ENCODE measurements at places on chromosomes 12 and 14.

GRCh38 chr14:68922201-68922621 is 56.9 kb downstream of the ACTN1 start:
- H3K27me3 ChIP-seq, result no peaks in the 10 kb centered on the region
- peaks cover 4% of the 10 kb centered on the region for H3K4me1 ChIP-seq
- H3K27ac ChIP-seq, result peak overlapping the region; percentile 30
- DNase-seq, result no peak
- no peak overlapping the region for H3K4me3 ChIP-seq
- H3K36me3 ChIP-seq, result peaks cover 96% of the 10 kb centered on the region

DNA sequence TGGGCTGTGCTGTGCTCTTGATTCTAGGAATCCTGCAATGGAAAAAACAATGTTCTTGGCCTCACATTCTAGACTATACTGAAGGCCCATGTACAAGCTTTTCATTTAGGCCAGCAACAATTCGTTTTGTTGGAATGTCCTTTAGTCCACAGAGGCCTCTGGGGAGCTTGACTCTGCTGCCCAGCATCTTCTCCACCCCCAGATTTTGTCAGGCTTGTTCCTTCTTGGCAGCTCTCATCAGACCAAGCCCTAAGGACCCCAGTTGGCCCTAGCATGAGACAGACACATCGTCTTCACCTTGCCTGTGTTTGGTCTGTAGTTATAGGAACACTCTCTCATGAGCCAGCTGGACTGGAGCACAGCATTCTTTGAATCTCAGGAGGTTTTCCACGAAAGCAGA is 300.1 kb downstream of the VRK1 start:
- no peaks in the 10 kb centered on the region for H3K4me1 ChIP-seq
- H3K4me3 ChIP-seq, result no peak overlapping the region
- peaks cover 8% of the 10 kb centered on the region for H3K27me3 ChIP-seq
- H3K27ac ChIP-seq, result no peak overlapping the region
- DNase-seq, result no peak

DNA sequence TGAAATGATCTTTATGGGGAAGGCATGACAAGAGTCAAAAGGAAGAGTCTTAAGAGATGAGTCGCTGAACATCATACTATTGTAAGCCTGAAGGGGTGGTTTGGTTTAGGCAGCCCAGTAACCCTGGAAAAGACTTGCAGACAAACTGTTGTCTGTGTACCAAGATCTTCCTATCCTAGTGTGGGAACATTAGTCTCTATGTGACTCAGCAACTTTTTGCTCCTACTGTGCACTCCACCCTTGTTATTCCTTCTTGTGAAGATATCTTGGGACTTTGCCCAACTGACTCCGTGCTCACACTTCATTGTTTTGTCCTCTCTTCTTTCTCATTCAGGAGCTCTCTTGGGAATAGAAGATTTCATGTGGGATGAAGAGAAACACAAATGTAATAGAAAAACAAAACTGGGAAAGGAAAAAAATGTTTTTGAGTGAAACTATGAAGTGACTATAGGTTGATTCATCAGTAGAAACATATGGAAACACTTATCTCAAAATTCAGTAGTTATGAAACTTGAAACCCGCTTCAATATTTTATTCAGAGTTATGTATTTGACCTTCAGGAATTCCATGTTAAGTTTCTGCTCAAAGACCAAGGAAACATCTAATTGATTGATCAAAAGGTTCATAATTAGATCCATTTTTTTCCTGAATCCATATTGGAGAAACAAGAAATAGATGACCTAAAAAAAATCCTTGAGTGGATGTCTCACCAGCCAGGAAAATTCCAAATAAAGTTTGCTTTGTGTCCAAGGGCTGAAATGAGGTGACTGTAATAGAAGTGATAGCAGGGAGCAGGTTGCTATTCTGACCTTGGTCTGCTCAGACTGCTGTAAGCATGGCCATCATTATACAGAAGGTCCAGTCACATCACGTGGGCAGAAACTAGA is 67.2 kb downstream of the BTG1 start:
- no peak overlapping the region for H3K27ac ChIP-seq
- DNase-seq, result no peak
- no peaks in the 10 kb centered on the region for H3K27me3 ChIP-seq
- no peaks in the 10 kb centered on the region for H3K4me1 ChIP-seq
- H3K4me3 ChIP-seq, result no peak overlapping the region
- H3K36me3 ChIP-seq, result no peaks in the 10 kb centered on the region

GRCh38 chr14:21912367-21912766 is 238.7 kb upstream of the OR4E1 start:
- DNase-seq, result no peak
- H3K4me1 ChIP-seq, result no peaks in the 10 kb centered on the region
- H3K36me3 ChIP-seq, result no peaks in the 10 kb centered on the region
- H3K4me3 ChIP-seq, result no peak overlapping the region
- no peaks in the 10 kb centered on the region for H3K27me3 ChIP-seq

GRCh38 chr14:40981247-40981646 is 625.4 kb upstream of the LRFN5 start:
- no peak for DNase-seq
- no peaks in the 10 kb centered on the region for H3K4me1 ChIP-seq

GRCh38 chr14:96690713-96691383 is 106.3 kb upstream of the VRK1 start:
- peaks cover 81% of the 10 kb centered on the region for H3K27me3 ChIP-seq
- no peak overlapping the region for H3K27ac ChIP-seq
- H3K36me3 ChIP-seq, result no peaks in the 10 kb centered on the region
- H3K4me3 ChIP-seq, result no peak overlapping the region
- DNase-seq, result no peak
- peaks cover 8% of the 10 kb centered on the region for H3K4me1 ChIP-seq

DNA sequence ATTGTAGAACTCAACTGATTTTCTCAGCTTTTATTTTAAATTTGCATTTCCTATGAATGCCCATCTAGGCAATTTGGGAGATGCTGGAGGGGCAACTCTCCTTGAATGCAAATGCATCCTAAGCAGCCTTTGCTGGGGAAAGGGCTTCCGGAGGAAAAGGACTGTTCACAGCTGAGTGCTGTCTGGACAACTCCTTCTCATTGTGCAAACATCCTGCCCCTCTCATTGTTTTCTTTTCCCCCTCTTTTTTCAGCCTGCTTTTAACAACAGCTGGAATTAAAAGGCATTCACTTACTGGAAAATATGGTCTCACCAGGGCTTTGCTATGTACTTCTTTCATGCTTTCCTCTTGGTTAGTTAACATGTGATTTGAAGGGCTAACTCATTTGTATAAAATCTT is 397.8 kb downstream of the FUT8 start:
- H3K27ac ChIP-seq, result peak overlapping the region; percentile 45
- no peaks in the 10 kb centered on the region for H3K36me3 ChIP-seq
- H3K4me3 ChIP-seq, result no peak overlapping the region
- no peak for DNase-seq
- peaks cover 16% of the 10 kb centered on the region for H3K4me1 ChIP-seq
- no peaks in the 10 kb centered on the region for H3K27me3 ChIP-seq

- H3K4me1 ChIP-seq, result no peaks in the 10 kb centered on the region
- no peaks in the 10 kb centered on the region for H3K27me3 ChIP-seq
- H3K27ac ChIP-seq, result no peak overlapping the region
- H3K36me3 ChIP-seq, result no peaks in the 10 kb centered on the region
- no peak for DNase-seq
- H3K4me3 ChIP-seq, result no peak overlapping the region
These were observed 205.1 kb upstream of the ABCD2 start for GRCh38 chr12:39824505-39825212.

- H3K4me3 ChIP-seq, result no peak overlapping the region
- no peaks in the 10 kb centered on the region for H3K4me1 ChIP-seq
- DNase-seq, result no peak
- H3K27me3 ChIP-seq, result no peaks in the 10 kb centered on the region
- no peaks in the 10 kb centered on the region for H3K36me3 ChIP-seq
These were observed 205.2 kb downstream of the CACNA1C start for GRCh38 chr12:2258025-2258424.

DNA sequence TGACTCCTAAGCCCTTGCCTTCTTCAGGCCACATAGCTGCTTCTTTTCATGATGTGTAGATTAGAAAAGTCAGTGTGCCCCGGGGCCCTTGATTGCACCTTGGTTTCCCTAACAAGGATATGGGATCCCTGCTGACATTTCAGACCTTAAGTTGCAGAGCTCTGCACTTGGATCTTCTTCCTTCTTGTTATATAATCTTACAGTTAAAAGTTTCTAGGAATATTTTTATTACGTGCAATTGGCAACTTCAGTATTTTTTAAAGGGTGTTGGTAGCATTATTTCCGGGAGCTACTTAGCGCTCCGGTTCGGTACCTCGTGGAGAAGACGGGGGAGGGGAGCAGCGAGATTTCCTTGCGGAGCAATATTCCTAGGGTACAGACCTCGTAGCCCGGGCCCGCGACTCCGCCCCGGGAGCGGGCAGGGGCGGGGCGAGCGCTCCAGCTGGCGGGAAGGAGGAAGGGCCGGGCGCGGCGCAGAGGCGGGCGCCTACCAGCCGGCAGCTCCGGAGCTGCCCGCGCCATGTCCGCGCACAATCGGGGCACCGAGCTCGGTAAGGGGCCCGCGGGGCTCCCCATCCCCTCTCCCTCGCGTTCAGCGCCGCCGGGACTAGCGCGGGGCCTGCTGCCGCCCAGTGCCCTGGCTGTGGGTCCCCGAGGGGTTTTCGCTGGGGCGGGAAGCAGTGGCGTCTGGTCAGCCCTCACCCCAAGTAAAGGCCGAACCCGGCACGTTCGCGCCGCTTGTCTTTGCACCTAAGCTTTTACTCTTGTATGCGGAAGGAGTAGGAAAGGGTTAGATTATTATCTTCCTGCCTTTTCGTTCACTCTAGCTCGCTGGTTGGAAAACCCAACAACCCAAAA is at the start of gene DERA:
Gene DERA (plus strand): TSS at position 469 of the 858 bp plus-strand sequence. CDS start 52 bp downstream, at position 521.
- H3K27ac ChIP-seq, result peak within 1 kb of the TSS; percentile 90
- peak; percentile 95 for DNase-seq
- peaks cover 4% of the 10 kb centered on the region for H3K4me1 ChIP-seq
- peaks cover 13% of the 10 kb centered on the region for H3K36me3 ChIP-seq
- no peaks in the 10 kb centered on the region for H3K27me3 ChIP-seq

GRCh38 chr12:21379218-21379617 is 6.5 kb downstream of the IAPP start:
- H3K36me3 ChIP-seq, result no peaks in the 10 kb centered on the region
- H3K27ac ChIP-seq, result no peak overlapping the region
- H3K4me3 ChIP-seq, result no peak overlapping the region
- H3K4me1 ChIP-seq, result no peaks in the 10 kb centered on the region

DNA sequence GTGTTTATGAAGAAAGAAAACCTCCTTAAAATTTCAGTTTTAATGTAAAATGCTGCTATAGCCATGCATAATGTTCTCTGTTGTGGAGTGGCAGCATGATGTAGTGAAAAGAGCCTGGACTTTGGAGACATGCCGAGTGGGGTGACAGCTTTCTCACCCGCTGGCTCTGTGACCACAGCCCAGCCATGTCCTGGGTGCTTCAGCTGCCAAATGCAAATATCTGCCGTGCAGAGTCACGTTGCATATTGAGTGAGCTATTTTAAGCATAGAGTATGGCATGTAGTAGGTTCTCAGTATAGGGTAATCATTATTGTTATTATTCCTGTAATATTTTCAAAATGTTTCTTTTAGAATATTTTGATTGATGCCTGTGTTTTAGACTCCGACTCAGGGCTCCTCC is 15.5 kb upstream of the TCTN2 start:
- no peak overlapping the region for H3K4me3 ChIP-seq
- no peaks in the 10 kb centered on the region for H3K27me3 ChIP-seq
- no peaks in the 10 kb centered on the region for H3K4me1 ChIP-seq

DNA sequence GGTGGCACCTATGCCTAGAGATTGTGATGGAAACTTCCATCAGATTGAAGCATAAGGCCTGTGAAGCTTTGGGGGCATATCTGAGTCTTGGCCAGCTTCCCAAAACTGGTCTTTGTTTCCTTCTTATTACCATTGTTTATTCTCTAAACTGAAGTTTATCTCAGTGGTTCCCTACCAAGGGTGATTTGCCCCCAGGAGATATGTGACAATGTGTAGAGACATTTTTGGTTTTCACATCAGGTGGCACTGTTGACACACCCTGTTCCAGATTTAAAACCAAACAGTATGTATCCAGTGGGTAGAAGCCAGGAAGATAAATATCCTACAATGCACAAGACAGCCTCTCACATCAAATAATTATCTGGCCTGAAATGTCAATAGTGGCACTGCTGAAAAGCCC is 22.1 kb downstream of the RASSF9 start:
- H3K36me3 ChIP-seq, result no peaks in the 10 kb centered on the region
- no peaks in the 10 kb centered on the region for H3K4me1 ChIP-seq
- H3K4me3 ChIP-seq, result no peak overlapping the region
- H3K27me3 ChIP-seq, result no peaks in the 10 kb centered on the region

GRCh38 chr12:77610446-77610845 is 220.2 kb upstream of the NAV3 start:
- no peak overlapping the region for H3K27ac ChIP-seq
- H3K36me3 ChIP-seq, result no peaks in the 10 kb centered on the region
- no peak overlapping the region for H3K4me3 ChIP-seq
- H3K27me3 ChIP-seq, result no peaks in the 10 kb centered on the region
- no peak for DNase-seq
- no peaks in the 10 kb centered on the region for H3K4me1 ChIP-seq

- no peak overlapping the region for H3K4me3 ChIP-seq
- H3K4me1 ChIP-seq, result no peaks in the 10 kb centered on the region
- H3K27ac ChIP-seq, result no peak overlapping the region
- no peaks in the 10 kb centered on the region for H3K27me3 ChIP-seq
- no peak for DNase-seq
These were observed 91.2 kb downstream of the WNK1 start for GRCh38 chr12:843609-844008.

DNA sequence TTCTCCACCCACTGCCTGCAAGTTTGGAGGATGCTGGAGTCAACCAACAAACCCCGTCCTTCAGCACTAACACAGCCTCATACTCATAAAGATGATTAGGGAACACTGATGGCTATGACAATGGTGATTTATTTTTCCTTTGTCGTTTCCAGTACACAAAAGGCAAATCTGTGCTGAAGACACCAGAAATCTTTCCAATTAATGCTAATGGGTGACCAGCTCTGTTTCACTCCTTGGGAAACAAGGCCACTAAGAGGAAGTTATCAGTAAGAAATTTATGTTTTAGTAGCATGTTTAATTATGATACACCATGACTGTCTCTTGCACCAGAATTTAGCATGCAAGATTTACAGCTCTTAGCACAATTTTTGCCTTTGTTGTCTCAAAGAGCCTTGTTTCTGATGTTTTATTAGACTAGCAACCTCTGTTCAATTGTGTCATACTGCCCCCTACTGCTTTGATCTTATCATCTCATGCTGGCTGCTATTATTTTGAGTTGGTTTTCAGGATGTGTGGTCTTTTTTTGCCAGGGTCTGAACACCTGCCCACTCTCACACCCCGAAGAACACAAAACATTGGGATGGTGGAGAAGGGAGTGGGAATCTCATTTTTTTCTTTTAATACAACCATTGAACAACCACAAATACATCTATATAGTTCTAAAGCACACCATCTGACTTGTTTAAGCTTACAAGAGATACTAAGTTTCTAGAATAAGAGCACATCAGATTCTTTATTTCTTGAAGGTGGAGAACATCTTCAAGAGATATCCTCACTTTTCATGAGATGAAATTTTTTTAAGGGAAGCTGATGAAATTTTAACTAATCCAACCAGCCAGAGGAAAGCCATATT is 160.9 kb downstream of the SPTSSA start:
- no peaks in the 10 kb centered on the region for H3K4me1 ChIP-seq
- DNase-seq, result peak; percentile 57
- H3K27me3 ChIP-seq, result no peaks in the 10 kb centered on the region
